ENCODE measurements at places on chromosomes 16 and 17.

GRCh38 chr16:50263940-50264929 lies 2.1 kb upstream of the ADCY7 start:
- no peak for DNase-seq

DNA sequence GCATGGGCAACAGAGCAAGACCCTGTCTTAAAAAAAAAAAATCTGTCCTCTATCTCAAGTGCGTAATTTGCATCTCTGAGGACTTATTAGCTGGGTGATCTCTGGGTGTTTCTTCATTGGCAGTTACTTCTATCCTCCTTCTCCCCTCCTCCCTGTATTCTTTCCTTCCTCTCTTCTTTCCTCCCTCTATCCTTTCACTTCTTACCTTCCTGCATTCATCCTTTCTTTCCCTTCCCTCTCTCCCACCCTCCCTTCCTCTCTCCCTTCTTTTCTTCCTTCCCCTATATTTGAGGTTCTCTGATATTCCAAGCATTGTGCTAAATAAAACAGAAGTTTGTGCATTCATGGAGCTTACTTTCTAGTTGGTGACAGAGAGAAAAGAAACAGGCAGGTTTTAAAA lies 10.7 kb downstream of the MFSD11 start:
- no peak for DNase-seq

GRCh38 chr17:13426991-13427390 lies 174.7 kb downstream of the HS3ST3A1 start:
- no peak for DNase-seq

DNA sequence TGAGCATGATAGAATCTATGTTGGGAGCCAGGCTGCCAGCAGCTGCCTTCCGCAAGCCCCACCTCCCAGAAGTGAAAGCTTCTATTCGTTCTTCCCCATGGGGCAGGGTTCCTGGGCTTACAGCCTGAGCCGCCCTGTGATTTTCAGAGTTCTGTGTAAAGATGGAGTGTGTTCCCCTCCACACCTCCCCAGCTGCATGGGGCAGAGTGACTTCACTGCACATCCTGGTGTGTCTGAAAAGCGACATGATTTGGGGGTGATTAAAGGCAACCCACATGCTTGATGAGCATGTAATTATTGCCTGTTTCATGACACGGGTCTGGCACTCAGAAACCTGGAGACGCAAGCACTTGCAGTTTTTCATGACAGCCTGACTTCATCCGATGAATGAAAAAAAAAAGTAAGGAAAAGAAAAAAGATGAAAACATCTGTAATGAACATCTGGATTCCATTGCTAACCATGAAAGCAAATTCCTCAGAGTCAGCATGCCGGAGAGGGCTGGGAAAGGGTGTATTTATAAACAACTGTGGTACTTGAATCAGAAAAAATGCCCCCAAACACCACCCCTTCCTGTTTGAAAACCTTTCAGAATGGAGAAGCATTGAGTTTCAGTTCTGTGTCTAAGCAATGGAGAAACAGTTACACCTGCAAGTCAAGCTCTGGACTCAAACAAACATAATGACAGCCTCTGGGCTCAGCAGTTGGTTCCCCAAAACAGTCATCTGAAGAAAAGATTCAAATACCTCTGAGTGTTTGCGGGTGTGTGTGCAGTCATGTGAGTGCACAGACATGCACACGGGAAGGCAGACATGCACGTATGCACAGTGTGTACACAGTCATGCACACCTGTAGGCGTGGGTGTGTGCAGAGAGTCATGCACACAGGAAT lies 266.0 kb downstream of the ENGASE start:
- DNase-seq, result no peak

GRCh38 chr17:1227917-1228780 lies 42.1 kb upstream of the BHLHA9 start:
- DNase-seq, result no peak

DNA sequence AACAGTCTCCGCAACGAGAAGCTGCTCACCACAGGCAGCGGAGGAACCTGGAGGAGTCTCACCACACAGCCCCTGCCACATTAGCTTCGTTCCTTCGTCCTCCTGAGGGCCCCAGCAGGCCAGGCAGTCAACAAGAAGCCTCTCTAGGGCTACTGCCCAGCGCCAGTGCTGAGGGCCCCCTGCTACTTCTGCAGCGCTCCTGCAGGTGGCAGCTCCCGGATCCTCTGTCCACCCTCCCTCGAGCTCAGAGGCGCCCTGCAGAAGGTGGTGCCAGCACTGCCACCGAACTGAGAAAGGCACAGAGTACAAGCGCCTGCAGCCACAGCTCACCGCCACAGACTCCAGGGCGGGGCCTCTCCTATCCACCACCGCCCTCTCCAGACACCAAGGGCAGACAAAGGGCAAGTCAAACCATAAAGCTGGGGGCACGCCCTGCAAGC lies 27.3 kb downstream of the KDM8 start:
- peak; percentile 42 for DNase-seq

Measured in stimulated activated CD4-positive, alpha-beta T cell treated with anti-CD3 and anti-CD28 coated beads, Interleukin-15, amount 100 ng/mL, for 1 hour (primary cell).